ENCODE measurements at places on chromosomes 7 and 10.
A peak's percentile ranks its signal among the peaks of the same experiment; 100 is the strongest.

- DNase-seq: no peak
These were observed 18.5 kb upstream of the FXYD4 start for GRCh38 chr10:43352951-43353350.

DNA sequence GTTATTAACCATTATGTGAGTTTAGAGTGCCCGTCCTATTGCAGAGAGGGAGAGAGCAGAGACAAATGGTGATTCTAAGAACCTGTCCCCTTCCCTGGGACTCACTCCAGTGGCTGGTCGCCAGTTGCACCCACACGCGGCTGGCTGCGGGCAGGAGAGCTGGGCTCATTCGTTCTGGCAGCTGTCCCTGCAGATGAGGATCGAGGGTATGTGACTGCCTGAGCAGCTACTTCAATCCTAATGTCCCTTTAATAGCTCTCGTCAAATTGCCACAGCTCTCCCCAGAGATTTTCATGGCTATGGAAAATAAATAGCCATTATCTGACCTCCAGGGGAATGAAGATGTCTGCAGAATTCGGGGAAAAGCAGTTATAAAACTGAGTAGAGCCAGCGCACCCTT lies 41.6 kb downstream of the RBM28 start:
- no peak for DNase-seq

- DNase-seq: peak; percentile 69
These were observed 23.4 kb upstream of the GSAP start for GRCh38 chr7:77439572-77439971.

DNA sequence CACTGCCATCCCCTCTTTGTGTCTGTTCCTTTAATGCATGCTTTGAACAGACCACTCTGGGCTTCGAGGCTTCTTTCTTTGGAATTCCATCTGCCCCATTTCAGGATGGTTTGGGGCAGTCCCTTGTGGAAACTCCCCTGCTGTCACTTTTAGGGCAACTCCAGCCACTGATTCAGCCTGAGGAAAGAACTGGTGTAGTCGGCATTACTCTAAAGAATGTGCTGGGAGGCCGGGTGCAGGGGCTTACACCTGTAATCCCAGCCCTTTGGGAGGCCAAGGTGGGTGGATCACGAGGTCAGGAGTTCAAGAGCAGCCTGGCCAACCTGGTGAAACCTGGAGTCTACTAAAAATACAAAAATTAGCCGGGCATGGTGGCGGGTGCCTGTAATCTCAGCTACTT lies 358.1 kb upstream of the NUPR2 start:
- DNase-seq: no peak

- DNase-seq: no peak
These were observed 39.3 kb downstream of the VWA2 start for GRCh38 chr10:114278140-114278883.

DNA sequence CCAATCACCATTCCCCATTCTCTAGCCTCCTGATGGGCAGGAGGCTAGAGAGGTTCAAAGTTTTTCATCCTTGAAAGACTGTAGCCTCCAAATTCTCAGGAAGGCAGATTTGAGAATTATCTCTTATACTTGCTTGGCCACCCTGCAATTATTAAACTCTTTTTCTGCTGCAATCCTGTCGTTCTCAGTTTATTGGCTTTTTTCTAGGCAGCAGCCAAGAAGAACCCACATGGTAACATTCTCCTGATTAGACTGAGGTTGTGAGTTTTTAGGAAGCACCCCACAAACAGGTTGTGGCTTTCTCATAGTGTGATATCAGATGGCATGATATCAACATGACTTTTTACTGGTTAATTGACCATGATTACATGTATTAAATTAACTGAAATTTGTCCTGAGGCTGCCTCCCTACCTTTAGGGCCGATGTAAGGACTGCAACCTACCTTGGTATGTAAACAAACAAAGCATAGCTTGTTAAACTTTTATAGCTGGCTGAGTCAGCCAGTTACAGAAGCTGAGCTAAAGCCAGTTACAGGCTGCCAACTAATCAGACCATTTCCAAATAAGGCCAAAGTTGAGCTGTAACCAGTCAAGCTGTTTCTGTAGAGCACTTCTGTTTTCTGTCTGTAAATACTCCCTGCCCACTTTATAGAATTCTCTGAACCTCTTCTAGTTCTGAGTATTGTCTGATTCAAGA lies 3.2 kb upstream of the ZNF248 start:
- DNase-seq: no peak

DNA sequence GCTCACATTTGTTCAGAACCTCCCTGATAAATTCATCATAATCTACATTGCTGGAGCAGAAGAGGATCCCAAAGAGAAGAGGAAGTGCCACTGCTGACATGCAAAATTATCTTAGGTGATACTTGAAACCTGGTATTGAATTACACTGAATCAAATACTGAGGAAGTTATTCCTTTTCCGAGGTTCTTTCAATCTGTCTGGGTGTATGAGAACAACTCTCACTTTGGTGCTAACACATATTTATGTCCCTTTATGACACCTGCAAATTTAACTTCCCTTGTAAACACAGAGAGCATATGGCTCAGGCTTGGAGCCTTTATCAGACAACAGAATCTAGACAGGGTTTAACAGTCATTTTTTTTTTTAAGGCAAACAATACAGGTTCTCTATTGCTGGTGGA lies 131.4 kb downstream of the SRPK2 start:
- DNase-seq: no peak

- peak; percentile 62 for DNase-seq
These were observed 161.0 kb downstream of the TEX36 start for GRCh38 chr10:125521721-125522680.

DNA sequence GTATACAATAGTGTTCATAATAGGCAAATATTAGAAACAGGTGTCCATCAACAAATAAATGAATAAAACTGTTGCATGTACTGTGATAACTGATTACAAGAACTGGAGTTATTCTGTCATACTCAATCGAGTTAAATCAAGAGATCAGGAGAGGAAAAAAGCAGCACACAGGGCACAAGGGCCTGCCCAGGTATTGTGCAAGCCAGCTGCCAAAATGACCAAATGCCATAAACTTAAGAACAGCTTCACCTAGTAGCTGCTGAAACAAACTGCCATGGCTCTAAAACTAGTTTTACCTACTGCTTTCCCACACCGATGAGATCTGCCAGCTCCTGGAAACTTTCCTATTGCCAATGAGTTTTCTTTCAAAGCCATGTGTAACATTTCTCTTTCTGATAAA lies 12.2 kb downstream of the GSAP start:
- no peak for DNase-seq

DNA sequence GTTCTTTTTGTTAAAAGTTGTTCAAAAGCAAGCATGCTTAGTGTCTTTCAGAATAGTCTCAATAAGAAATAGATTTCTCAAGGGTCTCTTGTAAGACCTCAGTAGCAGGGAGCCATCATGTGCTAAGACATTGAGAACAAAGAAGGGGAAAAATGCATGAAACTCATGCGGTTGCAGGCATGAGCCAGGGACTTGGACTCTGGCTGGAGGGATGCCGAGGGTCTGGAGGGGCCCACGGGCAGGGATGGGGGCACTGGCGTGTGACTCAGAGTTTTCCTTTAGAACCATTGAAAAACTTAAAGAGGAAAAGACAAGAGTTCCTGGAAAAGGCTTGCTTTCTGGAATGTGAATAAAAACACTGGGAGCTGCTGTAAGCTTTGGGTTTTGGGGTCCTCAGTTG lies 253.3 kb downstream of the CCDC3 start:
- DNase-seq: no peak

- DNase-seq: no peak
These were observed 41.8 kb upstream of the ZNF365 start for GRCh38 chr10:62332406-62332805.

- DNase-seq: peak; percentile 83
These were observed at the start of gene CFAP46 for GRCh38 chr10:132942101-132943057. Gene CFAP46, minus strand, starts transcription at chr10:132942570. Its CDS starts 86 bp downstream, at chr10:132942484.

DNA sequence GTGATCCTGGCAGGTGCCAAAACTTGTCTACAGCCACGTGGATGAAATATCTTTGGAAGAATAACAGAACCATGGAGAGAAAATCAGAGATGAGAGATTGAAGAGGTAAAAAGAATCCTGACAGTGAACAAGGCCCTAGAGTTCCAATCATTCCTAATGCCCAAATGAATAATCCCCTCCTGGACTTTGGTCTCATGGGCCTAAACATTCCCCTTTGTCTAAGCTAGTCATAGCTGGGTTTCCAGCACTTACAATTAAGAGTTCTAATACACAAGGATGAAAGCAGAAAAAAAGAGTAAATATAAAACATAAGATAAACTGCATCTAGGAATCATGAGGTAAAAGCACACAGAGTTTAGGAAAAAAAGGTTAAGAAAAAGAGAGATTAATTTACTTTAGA lies 40.2 kb downstream of the ARHGAP12 start:
- DNase-seq: no peak

GRCh38 chr10:32161586-32161985 lies 105.4 kb upstream of the KIF5B start:
- no peak for DNase-seq

DNA sequence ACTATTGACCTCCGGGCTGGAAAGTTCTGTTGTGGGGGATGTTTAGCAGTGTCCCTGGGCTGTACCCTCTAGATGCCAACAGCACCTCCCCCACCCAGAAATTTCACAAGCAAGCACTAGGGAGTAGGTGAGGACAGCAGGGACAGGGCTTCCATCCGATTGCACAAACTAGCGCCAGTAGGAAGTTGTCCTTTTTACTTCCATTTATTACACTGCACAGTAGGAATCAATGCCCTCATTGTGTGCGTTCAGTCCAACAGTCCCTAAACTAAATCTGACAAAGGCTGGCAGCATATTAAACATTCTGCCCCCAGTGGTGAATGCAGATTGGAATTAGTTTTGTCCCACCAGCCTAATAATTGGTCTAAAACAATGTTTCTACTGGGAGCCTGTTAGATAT lies 6.4 kb upstream of the SOSTDC1 start:
- no peak for DNase-seq

DNA sequence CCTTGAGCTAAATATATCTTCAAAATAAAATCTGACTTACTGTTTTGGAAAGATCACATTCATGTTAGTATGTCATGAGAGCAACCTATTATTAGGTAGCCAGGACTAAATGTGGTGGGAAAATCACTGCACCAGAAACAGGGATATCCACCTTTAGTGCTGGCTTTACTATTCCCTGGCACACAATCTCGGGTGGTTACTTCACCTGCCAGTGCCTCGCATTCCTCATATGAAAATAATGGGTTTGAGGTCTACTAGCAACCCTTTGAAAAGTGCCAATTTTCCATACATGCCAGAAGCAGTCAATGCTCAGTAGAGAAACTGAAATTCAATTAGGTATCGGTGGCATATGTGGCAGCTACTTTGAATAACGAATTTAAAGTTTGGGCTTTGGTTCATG lies 36.8 kb downstream of the PTN start:
- DNase-seq: no peak

DNA sequence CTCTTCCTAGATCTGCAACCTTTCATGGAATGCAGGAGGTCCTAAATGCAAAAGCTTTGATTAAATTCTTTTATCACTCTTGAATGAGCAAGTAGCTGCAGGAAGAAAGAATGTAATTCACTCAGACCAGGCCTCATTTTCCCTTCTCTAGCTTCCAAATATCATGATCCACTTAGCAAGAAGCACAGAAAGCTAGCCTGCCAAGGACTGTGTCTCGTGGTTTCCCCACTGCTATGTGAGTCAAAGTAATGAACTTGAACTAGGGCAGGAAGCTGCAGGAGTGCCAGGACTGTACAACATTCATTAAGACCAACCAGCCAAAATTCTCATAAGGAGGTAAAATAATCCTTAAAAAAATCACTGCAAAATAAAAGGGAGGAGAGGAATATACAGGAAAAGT lies 379.2 kb downstream of the CALN1 start:
- DNase-seq: peak; percentile 72

GRCh38 chr10:122152544-122152943 lies 118.6 kb upstream of the BTBD16 start:
- DNase-seq: no peak

GRCh38 chr10:29617880-29618340 lies 16.9 kb downstream of the SVIL start:
- DNase-seq: peak; percentile 68

DNA sequence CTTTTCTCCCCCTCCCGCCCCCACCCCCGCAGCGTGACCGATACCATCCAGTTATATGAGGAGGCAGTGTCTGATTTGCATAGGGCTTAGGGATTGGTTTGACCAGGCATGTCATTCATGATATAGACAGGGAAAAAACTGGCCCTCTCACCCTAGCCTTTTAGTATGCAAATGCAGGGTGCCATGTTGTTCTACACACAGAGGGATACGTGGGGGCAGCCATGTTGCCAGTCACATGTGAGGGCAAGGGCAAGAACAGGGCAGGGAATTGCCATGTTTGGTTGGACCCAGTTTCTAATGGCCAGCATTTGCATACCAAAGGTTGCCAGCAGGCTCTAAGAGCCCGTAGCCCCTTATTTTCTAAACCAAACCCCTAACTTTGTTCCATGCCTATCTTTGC lies 552.1 kb downstream of the SORCS1 start:
- no peak for DNase-seq

DNA sequence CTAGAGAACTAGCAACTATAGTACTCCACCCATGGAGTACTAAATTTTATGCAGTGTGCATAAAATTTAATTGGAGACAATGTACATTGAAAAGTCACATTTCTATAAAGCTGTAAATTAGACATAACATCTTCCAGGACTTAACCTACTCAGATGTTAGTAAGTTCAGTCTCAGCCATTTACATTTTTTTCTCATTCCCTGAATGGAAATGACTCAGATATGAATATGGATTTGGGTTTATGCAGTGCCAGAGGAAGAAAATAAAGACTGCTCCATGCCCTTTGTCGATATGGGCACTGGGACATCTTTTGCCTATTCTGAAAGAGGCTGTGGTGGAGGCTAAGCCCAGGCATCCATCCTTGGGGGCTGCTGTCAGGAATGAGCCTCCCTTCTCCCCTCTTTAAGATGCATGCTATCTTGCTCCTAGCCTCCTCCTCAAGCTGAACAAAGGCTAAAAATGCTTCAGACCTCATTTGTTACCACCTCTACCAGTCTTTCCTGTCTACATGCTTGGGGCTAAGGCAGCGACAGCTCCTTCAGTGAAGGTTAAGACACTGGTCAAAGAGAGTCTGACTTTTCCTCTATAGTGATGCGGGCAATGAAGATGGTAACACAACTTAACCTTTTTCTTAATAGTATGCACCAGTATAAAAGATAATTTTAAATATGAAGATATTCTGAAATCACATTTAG lies 486.8 kb upstream of the ANKRD30A start:
- DNase-seq: no peak

- no peak for DNase-seq
These were observed 142.1 kb upstream of the EEPD1 start for GRCh38 chr7:36010656-36011587.

- no peak for DNase-seq
These were observed 26.8 kb upstream of the ZNF746 start for GRCh38 chr7:149524394-149524793.

Measured in testis (tissue), 5 donors.